Diencephalon (tissue), 1 donor: ENCODE measurements at places on chromosomes 12 and 14. TPM values are rescaled to one million over a fixed set of nuclear protein-coding genes. Genes with fewer than 3 reads are reported as not detected.

The RERG gene
- total RNA-seq = 9.0 TPM

The CCDC38 gene
- total RNA-seq = not detected

The EXOC3L4 gene
- total RNA-seq = 0.46 TPM

The NUP37 gene
- total RNA-seq = 9.2 TPM

The SRGAP1 gene
- total RNA-seq = 24.7 TPM
